ENCODE measurements at places on chromosomes 11 and 22.

DNA sequence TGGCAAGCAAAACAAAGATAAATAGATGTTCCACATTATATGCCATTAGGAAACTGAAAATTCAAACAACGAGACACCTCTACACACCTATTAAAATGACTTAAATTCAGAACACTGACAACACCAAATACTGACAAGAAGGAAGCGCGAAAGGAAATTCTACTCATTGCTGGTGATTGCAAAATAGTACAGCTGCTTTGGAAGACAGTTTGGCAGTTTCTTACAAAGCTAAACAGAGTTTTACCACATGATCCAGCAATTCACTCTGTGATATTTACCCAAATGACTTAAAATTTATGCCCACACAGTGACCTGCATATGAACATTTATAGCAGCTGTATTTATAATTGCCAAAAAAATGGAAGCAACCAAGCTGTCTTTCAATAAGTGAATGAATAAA, 232.6 kb downstream of the CASP12 start:
- DNase-seq = no peak

GRCh38 chr11:35009944-35010342, 93.5 kb downstream of the PDHX start:
- DNase-seq = no peak

DNA sequence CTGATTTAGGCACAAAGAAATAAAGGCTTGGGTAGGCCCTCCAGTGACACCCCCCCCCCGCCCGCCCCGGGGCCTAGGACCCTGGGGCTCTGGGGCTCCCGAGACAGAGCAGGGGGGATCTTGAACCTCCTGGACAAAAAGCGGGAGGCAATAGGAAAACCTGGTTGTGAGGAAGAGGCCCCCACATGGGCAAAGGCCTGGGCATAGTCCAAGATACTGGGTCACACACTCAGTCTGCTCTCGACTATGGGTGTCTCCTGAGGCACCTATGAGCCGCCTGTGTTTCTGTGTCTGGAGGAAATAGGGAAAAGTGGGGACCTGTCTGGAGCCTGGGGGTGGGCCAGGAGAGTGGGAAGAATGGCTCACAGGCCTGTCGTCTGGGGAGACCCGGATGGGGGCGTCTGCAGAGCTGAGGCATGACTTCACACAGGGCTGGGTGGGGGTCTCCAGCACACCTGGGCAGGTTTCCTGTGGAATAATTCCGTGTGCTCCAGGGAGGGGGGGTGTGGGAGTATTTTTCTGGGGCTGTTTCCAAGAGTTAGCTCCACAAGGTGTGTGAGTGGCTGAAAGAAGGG, 2.4 kb upstream of the MN1 start:
- DNase-seq = no peak

DNA sequence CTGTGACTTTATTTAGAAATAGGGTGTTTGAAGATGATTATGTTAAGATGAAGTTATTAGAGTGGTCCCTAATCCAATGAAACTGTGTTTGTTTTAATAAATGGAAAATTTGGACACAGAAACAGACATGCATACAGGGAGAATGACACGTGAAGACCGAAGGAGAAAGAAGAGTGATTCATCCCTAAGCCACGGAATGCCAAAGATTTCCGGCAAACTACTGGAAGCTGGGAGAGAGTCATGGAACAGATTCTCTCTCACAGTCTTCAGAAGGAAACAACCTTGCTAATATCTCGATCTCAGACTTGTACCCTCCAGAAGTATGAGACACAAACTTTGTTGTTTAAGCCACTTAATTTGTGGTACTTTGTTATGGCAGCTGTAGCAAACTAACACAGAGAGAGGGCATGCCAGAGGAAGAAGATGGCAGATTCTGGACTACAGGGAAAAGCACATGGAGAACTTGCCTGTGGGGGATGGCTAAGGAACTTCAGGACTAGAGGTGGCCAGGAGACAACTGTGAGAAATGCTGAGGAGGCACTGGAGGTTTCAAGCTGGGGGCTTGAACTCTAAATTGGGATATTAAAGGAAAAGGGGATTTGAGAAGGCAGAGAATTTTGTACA, 733.5 kb upstream of the CCDC90B start:
- DNase-seq = no peak

GRCh38 chr11:61912991-61913698, 4.2 kb downstream of the RAB3IL1 start:
- no peak for DNase-seq

DNA sequence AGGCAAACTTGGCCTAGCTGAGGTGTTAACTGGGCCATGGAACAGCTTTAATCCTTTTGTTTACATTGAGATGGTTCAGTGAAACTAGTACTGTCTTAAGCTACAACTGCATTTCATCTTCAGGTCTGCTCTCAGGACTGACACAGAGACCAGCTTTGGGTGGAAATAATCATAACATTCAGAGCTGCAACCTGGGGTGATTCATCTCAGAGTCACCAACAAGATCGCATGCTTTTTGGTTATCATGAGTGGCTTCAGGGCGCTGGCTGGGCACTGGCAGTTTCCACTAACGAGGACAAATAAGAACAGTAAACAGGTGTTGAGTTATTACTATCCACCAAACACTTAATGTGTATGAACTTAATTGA, 60.9 kb upstream of the PAX6 start:
- no peak for DNase-seq

DNA sequence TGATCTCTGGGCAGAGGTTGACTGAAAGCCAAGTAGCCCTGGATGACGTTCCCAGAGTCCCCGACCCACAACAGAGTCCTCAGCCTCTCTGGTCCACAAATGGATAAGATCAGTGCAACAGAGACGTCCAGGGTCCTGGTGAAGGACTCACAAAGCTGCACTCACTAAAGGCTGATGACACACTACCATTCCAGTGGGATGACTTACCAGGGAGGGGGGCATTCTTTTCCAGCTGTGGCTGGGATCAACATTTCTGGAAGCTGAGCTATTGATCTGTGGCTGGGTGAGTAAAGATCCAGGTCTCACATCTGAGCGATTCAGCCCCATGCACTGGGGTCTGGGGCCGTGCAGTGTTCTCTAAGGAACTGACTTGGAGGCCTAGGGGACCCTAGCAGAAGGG, 296.2 kb downstream of the NTM start:
- no peak for DNase-seq

DNA sequence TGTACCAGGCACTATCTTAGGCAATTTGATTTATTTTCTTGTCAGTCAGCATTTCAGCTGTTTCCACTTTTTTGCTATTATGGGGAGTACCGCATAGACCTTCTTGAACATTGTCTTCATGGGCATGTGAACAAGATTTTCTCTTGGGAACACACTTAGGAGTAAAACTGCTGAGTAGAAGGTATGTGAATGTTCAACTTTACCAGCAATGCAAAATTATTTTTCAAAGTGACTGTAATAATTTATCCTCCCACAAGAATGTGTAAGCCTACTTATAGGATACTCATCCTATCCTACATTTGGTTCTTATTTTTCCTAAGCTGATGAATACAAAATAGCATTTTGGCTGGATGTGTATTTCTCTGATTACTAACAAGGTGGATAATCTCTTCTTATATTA, 132.0 kb upstream of the NAV2 start:
- no peak for DNase-seq

DNA sequence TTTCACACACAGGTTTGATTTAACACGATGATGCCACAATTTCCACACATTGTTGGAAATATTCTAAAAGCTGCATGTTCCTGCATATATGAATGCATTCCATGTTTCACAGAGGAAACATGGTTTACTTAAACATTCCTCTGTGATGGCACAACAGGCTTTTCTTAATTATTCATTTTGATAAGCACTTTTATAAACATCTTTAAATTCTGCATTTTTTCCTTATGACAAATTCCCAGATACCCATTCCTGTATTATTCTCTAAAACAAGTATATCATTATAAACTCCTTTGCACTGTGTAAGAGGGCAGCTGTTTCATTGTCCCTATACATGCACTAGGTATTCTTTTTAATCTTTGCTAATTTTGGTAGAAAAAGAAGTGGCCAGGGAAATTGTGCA, 532.3 kb downstream of the SOX6 start:
- no peak for DNase-seq

GRCh38 chr22:35220221-35220620, 37.1 kb upstream of the HMGXB4 start:
- no peak for DNase-seq

DNA sequence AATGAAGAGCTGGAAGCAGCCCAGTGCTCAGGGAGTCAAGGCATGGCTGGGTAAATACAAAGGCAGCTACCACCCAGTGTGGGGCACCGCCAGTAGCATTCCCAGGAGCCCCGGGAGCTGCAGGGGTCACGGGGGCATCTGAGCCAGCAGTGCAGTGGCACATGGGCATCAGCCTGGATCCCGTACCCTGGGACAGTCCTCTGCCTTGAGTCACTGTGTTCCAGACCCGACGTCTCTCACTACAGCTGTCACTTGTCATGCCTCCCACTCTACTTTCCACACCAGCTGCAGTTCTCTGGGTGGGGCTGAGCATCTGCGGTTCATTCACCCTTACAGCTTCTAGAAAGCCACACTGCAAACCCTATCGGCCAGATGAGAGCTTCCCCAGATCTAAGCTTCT, 29.6 kb downstream of the DHCR7 start:
- no peak for DNase-seq

DNA sequence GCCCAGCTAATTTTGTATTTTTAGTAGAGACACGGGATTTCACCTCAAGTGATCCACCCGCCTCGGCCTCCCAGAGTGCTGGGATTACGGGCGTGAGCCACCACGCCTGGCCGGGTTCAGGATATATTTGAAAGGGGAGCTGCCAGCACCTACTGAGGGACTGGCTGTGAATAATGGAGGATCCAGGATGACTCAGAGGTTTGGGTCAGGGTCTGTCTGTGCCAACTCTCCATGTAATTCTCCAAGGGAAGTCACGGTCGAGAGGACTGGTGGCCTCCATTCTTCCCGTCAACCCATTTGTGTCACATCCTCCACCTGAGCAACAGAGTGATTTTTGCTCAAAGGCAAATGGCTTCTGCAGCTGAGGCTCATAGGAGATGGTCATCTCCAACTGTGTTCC, 3.6 kb upstream of the ARRB1 start:
- no peak for DNase-seq

GRCh38 chr11:20397281-20397680, 9.8 kb downstream of the PRMT3 start:
- DNase-seq = no peak

DNA sequence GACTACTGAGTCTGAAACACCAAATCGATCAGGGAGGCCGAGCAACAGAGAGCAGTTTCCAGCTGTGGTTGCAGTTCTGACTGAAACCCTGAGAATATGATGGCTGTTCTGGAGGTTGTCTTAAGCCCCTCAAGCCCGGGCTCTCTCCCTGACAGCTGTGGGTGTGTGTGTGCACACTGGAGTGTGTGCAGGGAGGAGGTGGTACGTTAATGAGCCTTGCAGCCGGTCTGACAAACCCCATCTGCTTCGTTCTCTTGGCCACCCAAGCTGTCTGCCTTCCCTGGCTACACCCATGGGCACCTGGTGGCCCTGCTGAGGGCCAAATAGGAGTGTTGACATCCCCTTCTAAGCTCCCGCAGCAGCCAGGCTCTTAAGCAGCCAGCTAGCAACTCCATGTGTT, 189.8 kb downstream of the KIRREL3 start:
- no peak for DNase-seq

- DNase-seq = no peak
Observed at GRCh38 chr11:133163463-133164419, 368.6 kb downstream of the OPCML start.

DNA sequence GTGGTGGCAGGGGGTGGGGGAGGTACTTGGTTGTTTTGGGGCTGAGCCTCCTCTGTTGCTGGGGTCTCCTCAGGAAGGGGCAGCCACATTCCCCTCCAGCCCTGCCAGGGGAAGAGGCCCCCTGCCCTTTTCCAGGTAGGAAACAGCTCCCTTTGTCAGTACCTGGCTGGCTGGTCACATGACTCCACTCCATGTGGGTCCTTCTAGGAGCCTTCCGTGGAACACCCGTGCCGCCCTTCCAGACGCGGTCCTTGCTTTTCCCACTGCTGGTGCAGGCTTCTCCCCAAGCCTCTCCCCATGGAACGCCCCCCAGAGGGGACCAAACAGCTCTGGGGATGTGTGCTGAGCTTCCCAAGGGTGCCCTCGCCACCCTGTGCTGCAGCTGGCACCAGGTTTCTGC, 19.9 kb downstream of the IFT27 start:
- DNase-seq = no peak

GRCh38 chr11:115869780-115870431, 365.7 kb upstream of the CADM1 start:
- no peak for DNase-seq

DNA sequence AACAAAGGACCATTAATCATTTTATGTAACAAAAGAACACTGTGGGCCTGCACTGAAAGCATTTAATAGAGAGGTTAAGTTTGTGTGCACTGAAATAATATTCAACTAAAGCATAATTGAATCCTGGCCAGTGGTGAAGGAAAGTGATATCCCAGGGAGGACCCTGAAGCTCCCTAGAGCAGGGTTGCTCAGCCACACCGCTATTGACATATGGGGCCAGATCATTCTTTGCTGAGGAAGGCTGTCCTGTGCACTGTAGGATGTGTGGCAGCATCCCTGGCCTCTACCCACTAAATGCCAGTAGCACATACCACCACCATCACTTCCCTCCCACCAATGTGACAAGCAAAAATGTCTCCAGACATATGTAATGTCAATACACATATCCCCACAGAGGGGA, 166.1 kb upstream of the MTNR1B start:
- no peak for DNase-seq

DNA sequence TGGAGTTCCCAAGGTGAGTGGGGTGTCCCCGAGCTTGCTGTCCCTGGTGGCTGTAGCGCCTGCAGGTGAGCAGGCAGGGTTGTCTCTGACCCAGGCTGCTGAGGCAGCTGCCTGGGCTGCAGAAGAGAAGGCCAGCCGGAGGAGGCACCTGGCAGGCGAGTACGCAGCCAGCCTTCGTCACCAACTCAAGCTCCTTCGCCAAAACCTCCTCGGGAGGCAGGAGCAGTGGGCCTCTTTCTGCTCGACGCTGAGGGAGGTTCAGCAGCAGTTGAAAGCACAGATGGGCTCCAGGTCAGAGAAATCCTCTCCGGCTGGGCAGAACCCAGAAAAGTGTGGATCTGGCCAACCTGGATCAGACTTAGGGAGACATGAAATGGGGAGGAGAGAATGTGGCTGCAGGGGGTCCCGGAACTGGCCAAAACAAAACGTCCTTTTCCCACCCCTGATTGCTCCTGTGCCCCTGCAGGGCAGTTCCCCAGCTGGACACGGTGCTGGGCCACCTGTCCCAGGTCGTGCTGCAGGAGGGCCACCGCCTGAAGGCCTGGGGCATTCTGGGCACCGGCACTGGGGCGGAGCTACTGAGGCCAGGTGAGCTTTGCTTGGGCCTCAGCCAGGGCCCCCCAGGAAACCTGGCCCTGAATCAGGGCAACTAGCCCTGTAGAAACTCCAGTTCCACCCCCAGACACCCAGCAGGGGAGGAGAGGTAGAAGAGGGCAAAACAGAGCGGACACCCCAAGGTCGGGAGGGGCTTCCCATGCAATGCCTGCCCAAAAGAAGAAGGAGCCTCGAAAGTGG, 56.7 kb downstream of the BTG4 start:
- no peak for DNase-seq

GRCh38 chr11:68904248-68904847, 657 bp downstream of the IGHMBP2 start:
- peak; percentile 15 for DNase-seq
